ENCODE measurements at places on chromosomes 6 and 20.
A peak's percentile ranks its signal among the peaks of the same experiment; 100 is the strongest.

DNA sequence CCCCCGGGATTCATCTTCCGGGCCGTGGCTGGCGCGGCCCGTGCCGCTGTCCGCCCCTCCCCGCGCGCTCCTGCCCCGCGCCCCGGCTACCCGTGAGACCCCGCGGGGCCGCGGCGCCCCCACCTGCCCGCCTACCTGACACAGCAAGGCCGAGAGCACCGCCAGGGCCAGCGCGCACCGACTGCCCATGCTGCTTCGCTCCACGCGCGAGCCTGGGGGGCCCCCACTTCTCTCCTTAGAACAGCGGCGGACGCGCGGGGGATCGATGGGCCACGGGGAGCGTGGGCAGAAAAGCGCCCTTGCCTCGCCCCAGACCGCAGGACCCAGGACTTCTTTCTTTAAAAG is 955 bp downstream of the DLL1 start:
- DNase-seq = no peak

GRCh38 chr20:58997141-58997770 is 9.8 kb downstream of the CTSZ start:
- no peak for DNase-seq

GRCh38 chr6:152091851-152092341 is 284.4 kb downstream of the ESR1 start:
- DNase-seq = no peak

GRCh38 chr6:28944412-28944865 is 20.7 kb upstream of the TRIM27 start:
- peak; percentile 89 for DNase-seq

GRCh38 chr20:5078399-5078958 is 41.3 kb downstream of the PCNA start:
- peak; percentile 72 for DNase-seq

- no peak for DNase-seq
Observed at GRCh38 chr20:54176610-54177009, 2.8 kb upstream of the CYP24A1 start.

DNA sequence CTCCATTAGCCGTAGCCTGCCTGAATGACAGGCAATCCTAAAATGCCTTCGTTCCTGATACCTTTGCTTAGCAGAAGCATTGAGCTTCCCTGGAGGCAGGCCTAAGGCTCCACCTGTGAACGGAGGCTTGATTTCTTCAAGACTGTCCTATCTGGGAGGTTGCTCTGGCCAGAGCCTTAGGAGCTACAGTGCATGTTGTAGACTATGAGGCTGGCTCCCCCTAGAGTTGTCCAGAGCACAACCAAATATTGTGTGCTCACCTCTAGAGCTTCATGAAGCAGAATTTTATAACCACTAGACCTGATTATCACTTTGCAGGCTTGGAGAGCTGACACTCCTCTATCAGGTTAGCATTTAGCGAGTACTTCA is 217.8 kb downstream of the MAFB start:
- DNase-seq = no peak

DNA sequence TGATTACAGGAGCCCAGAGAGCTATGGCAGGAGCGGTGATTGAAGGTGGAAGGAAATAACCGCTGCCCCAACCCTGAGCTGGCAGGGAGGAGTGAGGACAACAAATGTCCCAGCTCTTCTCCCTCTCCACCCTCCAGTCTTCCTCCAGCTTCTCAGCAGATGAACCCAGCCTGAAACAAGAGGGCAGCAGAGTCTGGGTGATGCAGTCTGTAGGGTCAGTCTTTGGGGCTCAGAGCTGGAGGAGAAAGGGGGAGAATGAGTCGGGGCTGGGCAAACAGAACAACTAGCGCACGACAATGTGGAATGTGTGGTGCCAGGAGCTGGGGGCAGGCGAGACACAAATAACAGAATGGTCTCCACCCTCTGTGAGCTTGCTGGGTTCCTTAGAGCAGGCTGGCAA is 4.5 kb upstream of the GUCA1A start:
- no peak for DNase-seq

GRCh38 chr6:156782691-156783320 is 5.6 kb downstream of the ARID1B start:
- DNase-seq = peak; percentile 18

DNA sequence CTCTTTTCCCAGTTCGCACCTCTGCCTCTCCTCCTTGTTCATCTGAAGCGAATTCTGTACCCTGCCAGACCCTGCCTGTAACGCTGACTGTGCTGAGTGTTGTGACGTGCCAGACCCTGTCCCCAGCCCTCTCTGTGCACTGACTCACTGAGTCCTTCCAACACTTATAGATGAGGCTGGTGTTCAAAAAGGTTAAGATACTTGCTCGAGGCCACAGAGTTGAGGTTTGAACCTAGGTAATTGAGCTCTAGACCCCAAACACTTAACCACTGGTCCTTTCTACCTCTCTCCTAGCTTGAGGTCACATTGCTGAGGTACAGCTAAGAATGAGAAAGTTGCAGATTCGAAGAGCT is 45.7 kb upstream of the NEDD9 start:
- DNase-seq = no peak

DNA sequence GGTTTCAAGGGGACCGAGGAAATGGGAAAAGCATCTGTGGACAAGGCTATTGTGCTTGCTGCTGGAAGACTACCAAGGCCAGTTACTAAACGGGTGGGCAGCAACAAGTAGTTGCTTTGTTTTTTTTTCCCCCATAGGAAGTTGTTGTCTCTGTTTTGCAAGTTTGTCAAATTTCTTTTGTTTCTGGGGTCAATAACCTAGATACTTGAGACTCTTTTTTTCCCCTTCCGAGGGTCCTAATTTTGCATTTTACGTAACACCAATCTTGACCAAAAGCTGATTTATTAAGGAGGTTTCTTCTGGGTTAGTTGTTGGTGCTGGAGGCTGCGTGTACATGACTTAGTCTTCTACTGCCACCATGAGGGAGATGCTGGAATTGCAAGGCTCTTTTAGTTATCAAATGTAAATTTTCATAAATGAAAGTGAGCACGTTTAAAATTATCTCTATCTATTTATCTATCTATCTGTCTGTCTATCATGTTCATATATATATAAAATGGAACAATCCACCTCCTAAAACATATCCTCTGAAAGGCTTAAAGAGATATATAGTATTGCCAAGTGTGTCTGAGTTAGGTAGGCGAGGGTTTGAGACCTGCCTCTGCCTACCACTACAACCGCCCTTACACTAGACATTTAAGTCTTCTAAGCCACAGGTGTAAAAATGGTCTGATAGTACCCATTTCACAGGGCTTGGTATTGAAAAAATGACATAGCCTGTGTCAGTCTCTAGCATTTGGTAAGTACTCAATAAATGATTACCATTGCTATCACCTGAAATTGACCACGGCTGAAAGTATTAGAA is 60.2 kb downstream of the GCLC start:
- DNase-seq = peak; percentile 84

DNA sequence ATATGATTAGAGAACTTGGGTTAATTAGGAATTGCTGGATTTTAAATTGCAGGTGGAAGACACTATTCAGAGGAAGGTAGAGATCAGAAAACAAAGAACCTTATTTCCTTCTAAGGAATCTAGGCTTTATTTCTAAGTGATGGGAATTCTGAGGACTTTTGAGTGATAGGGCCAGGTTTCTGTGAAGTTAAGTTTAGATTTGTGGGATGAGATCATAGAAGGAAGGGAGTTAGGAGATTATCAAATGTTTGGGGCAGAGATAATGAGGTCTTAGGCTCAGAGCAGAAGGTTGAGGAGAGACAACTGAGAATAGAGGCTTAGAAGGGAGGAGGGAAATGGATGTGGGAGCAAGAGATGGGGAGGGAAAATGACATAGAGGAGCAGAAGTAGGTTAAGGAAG is 109.7 kb upstream of the MMS22L start:
- DNase-seq = no peak

- no peak for DNase-seq
Observed at GRCh38 chr20:15485519-15485918, 1087.7 kb downstream of the KIF16B start.

DNA sequence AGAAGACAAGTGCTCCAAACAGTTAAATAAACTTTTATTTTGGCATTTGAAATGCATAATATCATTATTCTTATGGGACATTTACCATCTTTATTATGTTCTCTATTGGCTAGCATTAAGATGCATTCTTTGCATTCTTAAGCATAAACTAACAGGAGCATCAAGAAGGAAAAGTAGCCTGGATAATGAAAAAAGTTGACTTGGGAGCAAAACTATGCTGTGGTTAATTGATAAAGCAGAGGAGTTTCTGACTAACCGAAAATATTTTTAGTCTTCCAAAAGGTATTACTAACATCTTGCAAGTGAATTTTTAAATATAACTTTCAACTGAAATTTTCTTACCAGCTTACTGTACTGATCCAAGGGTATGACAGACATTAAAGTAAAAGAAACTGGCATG is 140.3 kb downstream of the FLRT3 start:
- DNase-seq = no peak

GRCh38 chr6:11876934-11877433 is 98.4 kb upstream of the ADTRP start:
- no peak for DNase-seq

DNA sequence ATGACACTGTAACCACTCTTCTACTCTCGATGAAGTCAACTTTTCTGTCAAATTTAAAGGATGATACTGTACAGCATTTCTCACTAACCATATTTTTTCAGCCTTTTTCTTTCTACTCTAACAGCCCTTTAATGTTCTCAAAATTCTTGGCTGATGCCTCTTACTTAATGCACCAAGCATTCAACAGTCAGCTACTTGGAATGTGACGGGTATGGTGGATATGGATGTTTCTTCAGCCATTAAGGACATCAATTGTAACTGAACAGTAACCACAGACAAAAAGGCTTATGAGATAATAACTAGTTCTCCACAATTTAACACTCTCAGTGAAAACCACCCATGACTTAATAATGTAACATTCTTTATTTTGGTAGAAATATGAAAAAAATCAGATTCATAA is 467.2 kb upstream of the ZNF337 start:
- peak; percentile 1 for DNase-seq

- no peak for DNase-seq
Observed at GRCh38 chr6:15359335-15359862, 113.5 kb downstream of the JARID2 start.

DNA sequence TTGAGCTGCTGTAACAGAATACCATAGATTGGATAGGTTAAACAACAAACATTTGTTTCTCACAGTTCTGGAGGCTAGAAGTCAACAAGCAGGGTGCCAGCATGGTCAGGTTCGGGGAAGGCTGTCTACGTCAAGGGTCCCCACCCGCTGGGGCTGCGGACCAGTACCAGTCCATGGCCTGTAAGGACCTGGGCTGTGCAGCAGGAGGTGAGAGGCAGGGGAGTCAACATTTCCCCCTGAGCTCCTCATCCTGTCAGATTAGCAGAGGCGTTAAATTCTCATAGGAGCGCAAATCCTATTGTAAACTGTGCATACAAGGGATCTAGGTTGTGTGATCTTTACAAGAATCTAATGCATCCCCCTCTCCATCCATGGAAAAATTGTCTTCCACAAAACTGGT is 3.8 kb downstream of the ADGB start:
- DNase-seq = no peak

DNA sequence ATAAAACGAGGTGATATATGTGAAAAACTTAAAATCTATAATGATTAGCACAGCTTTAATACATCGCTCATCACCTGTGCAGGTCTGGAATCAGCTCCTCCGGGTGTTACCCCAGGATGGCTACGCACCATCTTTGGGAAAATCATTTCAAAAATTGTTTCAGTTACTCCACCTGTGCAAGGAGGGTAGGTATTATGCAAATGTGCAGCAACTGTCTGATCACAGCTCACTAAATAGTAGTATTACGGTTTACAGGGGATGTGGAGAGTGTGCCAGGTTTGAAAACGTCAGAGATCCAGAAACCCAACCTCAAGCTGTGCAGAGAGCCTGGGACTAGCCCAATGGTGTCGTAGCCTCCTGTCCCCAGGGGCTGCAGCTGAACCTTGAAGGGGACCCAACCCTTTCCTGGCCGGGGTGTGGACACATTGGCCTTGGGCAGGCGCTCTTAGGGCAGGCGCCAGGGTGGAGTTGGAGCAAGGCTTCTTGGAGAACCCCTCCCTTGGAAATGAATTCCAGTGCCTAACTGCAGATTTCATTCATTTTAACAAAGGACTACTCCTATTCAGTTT is 24.2 kb upstream of the SGK1 start:
- no peak for DNase-seq

GRCh38 chr6:107720717-107721116 is 103.4 kb downstream of the SCML4 start:
- no peak for DNase-seq

DNA sequence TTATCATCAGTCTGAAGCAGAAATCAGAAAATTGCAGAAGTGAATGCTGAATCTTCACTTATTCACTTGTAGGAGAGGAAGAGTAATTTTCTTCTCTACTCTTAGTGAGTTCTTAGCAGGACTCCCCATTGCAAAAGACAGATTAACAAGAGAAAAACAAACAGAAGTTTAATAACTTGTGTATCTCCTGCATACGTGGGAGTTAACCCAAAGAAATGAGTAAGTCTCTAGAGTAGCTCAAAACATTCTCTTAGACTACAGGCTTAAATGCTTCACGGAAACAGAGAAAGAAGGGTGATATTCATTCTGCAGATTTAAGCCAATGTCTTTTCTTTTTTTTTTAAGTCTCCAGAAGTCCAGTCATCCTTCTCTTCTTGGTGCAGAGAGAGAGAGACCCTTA is 97.9 kb upstream of the TMEM181 start:
- no peak for DNase-seq

- no peak for DNase-seq
Observed at GRCh38 chr6:152636021-152636608, 1.0 kb downstream of the SYNE1 start.

DNA sequence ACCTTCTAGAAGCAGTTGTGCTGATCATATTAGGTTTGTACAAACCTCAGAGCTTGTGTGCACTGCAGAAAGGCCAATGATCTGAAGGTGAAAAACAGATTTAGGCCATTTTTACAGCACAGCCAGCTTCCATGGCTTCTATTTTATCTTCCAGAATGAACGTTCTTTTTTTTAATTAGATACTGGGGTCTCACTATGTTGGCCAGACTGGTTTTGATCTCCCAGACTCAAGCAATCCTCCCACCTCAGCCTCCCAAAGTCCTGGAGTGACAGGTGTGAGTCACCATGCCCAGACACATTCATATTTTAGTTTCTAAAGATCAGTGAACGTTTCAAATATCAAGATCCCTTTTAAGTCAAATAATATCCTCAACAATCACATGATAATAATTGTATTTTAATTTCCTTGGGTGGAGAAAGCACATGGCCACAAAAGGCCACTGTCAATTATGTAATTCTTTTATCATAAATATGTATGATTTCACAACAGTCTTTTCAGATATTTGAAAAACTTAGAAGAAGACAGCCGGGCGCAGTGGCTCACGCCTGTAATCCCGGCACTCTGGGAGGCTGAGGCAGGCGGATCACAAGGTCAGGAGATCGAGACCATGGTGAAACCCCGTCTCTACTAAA is 326.7 kb upstream of the JARID2 start:
- no peak for DNase-seq

DNA sequence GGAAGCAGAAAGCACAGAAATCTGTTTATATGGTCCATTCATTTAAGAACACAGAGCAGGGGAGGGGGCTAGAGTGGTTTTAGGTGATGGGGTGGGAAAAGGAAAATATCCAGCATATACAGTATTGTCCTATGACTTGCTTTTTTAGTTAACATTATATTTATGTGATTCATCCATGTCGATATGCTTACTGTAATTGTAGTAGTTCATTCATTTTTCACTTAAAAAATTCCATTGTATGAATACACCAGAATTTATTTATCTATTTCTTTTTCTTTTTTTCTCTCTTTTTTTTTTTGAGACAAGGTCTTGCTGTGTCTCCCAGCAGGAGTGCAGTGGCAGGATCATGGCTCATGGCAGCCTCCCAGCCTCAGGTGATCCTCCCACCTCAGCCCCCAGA is 9.6 kb upstream of the PRIM2 start:
- DNase-seq = no peak

All from endothelial cell of umbilical vein (primary cell).